Stimulated activated CD4-positive, alpha-beta T cell treated with anti-CD3 and anti-CD28 coated beads, TNF-alpha, amount 100 ng/mL, for 48 hours (primary cell): ENCODE measurements at places on chromosomes 1 and 21.

GRCh38 chr1:26583646-26584485 lies 54.3 kb downstream of the RPS6KA1 start:
- DNase-seq: no peak

GRCh38 chr1:109438798-109439297 lies 12.6 kb upstream of the PSMA5 start:
- no peak for DNase-seq

GRCh38 chr1:193629875-193630274 lies 443.5 kb upstream of the B3GALT2 start:
- no peak for DNase-seq

GRCh38 chr21:15066123-15066575 lies 1.3 kb upstream of the NRIP1 start:
- no peak for DNase-seq

GRCh38 chr1:101898137-101898536 lies 98.6 kb downstream of the OLFM3 start:
- DNase-seq: no peak

GRCh38 chr21:35136586-35137219 lies 87.6 kb upstream of the RUNX1 start:
- no peak for DNase-seq

DNA sequence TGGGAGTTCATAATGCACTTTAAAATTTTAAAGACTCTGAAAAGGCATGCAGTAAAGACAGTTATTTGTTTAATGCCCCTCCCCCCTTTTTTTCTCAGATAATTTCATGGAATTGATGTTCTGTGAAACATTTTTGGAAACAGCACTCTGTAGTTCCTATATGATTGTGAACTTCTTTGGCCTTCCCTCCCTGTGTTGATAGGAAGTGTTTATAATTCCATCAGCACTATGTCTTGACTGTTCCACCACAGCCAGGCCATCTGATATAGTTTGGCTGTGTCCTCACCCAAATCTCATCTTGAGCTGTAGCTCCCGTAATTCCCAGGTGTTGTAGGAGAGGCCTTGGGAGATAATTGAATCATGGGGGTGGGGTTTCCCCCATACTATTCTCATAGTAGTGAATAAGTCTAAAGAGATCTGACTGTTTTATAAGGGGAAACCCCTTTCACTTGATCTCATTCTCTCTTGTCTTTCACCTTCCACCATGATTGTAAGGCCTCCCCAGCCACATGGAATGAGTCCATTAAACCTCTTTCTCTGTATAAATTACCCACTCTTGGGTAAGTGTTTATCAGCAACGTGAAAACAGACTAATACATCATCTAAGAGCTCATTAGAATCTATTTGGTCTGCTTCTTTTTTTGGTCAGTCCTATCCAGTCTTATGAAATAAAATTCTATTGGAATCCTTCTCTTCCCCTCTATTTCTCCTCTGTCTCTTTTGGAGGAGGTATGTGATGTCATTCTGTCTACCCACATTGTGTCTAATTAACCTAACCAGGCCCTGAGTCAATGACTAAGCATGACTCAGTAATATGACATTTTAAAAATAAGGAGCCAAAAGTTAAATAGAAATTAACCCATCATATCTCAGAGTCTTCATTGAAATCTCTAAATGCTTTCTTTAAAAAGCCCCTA lies 8.9 kb downstream of the CCDC185 start:
- no peak for DNase-seq

DNA sequence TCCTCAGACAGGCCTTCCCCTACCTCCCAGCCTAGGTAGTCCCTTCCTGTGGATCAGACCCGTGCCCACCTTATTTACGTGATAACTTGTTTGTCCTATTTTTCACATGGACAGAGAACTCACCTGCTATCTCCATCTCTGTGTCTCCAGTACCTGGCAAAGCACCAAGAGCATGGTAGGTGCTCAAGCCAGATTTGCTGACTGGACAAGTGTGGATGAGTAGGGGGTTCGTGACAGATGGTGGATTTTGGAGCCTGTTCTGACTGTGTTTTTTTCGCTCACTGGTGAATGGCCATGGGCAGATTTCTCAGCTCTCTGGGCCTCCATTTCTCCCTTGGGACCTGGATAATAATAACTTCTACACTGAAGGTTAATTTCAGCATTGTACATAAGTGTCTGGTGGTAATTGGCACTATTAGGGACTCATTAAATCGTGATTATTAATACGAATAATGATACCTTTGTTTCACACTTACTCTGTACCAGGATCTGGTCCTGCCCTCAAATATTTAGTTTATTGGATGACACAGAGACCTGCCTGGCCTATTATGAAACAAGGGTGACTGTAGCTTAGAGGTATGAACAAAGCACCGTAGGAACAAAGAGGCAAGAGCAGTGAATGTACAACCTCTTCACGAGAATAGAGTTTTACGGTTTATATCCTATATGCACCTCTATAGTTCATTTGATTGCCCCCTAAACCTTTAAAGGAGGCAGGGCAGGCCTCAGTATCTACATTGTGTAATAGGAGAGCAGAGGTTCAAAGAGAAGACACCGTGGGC lies 24.5 kb upstream of the SLC26A9 start:
- no peak for DNase-seq

DNA sequence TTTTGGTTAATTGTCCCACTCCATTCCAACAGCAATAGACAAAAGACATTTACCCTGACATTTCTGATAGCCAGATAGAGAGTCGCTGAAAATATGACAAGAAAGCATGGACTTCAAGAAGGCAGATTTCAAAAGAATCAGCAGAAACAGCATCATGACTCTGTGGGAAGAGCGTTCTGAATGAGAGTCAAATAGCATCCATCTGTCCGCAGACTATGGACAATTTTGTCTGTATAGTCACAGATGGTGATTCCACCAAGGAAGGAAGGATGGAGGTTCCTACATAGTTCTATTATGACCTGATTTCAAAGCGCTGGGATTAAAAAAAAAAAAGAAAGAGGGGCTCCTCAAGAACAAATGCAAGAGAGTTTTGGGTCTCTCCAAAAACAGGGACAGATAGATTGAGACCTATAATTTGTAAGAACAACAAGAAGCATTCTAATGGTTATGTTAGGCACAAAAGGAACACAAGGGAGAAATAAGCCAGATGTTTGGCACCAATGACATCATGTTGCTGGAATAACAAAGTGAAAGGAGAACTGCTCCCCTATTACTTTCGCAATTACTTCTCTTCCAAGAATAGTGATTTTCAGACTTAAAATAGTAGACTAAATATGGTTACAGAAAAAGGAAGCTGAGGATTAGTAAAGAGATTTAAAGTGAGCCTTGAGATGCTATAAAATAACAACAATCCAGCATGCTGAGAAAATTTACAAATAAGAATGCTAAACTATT lies 28.5 kb downstream of the NIBAN1 start:
- no peak for DNase-seq

GRCh38 chr21:20789729-20790500 lies 208.3 kb upstream of the NCAM2 start:
- DNase-seq: no peak

GRCh38 chr1:205284420-205285144 lies 37.0 kb downstream of the NUAK2 start:
- DNase-seq: peak; percentile 74

- DNase-seq: no peak
Measured at GRCh38 chr1:63937461-63938022, 163.7 kb downstream of the ROR1 start.

DNA sequence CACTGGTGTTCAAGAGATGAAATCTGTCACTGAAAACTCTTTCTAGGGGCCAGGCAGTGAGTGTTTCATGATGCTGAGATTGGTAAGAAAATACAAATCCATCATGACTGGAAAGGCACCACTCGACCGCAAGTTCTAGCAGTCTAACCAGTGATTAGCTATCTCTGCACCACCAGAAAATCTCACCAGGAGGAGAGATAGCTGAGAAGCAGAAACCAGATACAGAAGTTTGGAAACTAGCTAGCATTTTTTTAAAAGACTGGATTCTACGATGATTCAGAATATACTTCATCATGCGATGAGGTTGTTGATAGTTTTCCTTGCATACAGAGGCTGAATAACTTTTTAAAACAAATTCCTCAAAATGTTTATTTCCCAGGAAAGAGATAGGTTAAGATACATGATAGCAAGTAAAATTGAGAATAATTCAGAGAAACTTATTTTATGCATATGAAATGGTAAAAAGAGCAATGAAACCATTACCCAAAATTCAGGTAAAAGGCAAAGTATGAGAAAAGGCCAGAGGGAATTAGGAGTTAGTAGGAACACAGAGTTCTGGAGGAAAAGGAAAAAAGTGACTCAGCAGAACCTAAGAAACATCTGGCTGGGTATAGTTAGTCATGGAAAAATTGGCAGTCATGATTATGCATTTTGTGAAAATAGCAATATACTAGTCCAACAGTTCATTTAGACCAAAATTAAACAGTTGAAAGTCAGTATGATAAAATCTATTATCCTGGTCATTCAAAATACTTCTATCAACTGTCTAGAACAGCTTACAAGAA lies 3.3 kb upstream of the F3 start:
- no peak for DNase-seq

DNA sequence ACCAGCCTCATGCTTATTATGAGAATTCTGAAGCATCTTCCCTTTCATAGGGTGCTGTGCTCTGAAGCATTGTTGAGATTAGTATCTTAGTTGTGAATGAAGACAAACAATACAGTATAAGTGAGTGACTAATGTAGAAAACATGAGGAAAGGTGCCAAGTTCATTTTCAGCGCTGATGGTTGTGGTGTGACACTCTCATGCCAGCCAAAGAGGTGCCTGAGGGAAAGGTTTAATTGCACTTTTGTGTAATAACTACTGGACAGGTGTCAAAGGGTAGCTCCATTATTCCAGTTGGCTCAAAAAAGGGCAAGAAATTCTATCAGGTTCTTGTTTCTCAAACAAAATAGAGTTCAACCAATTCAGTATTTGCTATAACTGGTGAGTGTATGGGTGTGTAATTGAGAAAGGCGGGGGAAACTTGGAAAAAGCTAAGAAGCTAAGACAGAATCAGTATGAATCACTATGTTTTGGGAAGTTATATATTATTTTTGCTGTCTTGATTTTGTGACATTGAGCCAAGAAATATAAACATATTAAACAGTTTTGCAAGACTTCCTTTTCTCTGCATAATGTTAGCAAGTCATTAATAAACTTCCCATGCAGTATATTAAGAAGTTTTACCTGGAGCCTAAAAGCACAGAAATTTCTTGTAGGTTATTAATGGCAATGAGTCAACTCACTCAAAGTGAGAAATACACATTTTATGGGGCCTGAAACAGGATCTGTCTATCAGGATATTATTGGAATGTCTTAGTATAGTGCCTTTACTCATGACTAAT lies 31.8 kb downstream of the KCNK2 start:
- DNase-seq: no peak

- no peak for DNase-seq
Measured at GRCh38 chr1:243605604-243606003, 244.4 kb downstream of the AKT3 start.

DNA sequence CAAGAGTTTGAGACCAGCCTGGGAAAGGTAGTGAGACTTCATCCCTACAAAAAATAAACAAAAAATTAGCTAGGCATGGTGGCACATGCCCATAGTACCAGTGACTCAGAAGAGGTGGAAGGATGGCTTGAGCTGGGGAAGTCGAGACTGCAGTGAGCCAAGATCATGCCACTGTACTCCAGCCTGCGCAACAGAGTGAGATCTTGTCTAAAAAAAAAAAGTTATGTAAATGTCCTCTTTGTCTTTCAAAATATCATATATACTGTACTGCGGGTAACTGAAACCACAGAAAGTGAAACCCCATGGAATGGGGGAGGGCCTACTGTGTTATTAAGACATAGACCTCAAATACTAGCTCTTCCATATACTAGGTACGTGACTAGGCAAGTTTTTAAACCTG lies 20.8 kb downstream of the ACADM start:
- DNase-seq: no peak

- DNase-seq: no peak
Measured at GRCh38 chr1:54328066-54328636, 78.0 kb downstream of the SSBP3 start.

GRCh38 chr1:167504467-167504827 lies 13.9 kb downstream of the CD247 start:
- no peak for DNase-seq

- no peak for DNase-seq
Measured at GRCh38 chr1:237583756-237584155, 307.0 kb downstream of the ZP4 start.

DNA sequence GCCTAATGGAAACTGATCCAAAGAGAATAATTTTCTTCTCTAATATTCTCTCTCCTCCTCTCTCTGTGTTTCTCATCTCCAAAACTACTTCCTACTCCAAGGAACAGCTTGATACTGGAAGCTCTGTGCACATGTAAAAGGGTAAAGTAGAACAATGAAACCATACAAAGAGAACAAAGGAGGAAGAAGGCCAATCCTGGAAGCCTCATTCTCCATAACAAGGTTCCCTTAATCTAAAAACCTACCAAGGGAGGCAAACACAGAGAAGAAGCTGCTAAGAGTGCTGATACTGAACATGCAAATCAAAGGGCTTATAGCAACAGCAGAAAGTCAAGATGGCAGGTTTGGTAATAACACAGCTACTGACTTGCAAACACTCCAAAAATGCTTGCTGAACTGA lies 44.4 kb downstream of the SIPA1L2 start:
- DNase-seq: no peak

- no peak for DNase-seq
Measured at GRCh38 chr21:32256873-32257620, 21.8 kb downstream of the MIS18A start.

DNA sequence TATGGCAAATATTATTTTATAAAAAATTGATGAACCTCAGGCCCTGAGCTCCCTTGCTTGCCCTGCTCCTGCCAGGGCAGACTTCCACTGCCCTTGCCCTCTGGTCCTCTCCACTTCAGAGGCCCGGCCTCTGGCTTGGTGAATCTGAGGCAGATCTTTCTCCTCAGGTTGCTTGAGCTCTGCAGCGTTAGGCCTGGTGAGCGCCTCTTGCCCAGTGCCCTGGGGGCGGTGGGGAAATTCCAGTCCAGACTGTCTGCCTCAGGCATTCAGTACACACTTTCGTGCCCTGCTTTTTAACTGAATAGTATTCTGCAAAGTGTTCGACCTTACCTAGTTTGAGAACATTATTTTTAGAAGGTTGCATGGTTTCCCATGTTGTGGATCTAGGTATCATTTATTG lies 98.2 kb downstream of the PCBP3 start:
- DNase-seq: no peak

DNA sequence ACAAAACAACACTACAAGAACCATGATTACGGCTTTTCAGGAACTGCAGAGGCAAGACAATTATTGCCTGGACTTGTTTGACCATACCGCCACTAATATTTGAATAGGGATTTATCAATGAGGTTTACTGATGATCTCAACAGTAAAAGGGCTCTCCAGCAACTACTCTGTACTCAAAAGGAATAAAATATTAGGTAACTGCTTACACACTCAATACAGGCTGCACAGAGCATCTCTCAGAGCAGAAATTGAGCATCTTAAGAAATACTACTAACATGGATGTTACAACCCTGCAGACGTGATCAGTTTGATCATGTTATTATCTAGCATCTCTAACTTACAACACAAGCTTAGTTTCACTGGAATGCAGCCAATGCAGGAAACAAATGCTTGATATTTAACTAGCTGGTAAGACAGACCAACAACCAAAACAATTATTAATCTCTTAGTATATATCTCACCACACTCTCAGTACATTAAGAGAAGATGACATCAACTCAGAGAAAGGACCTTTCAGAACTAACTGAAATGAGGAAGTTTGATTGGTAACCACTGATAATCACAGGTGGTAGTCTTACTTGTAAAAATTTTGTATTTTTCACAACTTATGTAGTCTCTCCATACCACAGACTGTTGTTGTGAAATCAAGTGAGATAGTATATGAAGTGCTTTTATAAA lies 52.2 kb downstream of the PUM1 start:
- no peak for DNase-seq

GRCh38 chr1:169946206-169946605 lies 52.5 kb upstream of the SCYL3 start:
- no peak for DNase-seq

- DNase-seq: no peak
Measured at GRCh38 chr1:183567584-183567983, 22.7 kb downstream of the NCF2 start.
